ENCODE measurements at places on chromosomes 16 and 17.
A peak's percentile ranks its signal among the peaks of the same experiment; 100 is the strongest.

GRCh38 chr16:51150165-51150887 is 744 bp downstream of the SALL1 start:
- peaks cover 8% of the 10 kb centered on the region for H3K36me3 ChIP-seq
- no peaks in the 10 kb centered on the region for H3K4me1 ChIP-seq
- no peak overlapping the region for H3K4me3 ChIP-seq
- DNase-seq = no peak

DNA sequence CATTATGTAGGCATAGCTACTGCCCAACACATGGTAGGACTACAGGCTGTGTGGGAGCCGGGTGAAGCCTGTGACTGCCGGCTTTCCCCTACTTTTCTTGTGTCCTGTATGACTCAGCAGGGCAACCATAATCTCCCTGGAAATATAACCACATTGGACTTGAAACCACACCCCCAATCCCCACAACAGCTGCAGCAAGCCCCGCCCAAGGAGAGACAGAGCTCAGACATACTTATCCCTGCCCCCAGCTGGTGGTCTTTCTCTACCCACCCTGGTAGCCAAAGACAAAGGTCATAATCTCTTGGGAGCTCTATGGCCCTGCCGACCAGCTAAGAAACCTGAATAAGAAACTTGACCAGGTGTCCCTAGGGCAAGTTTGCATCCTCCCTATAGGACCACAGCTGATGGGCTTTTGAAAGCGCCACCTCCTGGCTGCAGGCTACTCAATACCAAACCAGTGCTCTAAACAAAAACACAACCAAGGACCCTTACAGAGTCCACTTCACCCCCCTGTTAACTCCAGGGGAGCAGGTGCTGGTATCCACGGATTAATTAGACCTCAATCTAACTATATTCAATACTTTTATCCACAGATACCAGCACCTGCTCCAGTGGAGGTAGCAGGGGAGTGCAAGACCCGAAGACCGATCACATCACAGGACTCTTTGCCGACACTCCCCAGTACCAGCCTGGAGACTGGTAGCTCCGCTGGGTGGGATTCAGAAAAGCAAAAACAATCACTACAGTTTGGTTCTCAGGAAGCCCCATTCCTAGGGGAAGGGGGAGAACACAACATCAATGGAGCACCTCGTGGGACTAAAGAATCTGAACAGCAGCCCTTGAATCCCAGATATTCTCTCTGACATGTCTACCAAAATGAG is 91.2 kb downstream of the IRX5 start:
- DNase-seq = no peak
- H3K4me3 ChIP-seq = no peak overlapping the region
- no peaks in the 10 kb centered on the region for H3K36me3 ChIP-seq
- H3K27me3 ChIP-seq = peaks cover 3% of the 10 kb centered on the region
- no peaks in the 10 kb centered on the region for H3K4me1 ChIP-seq

DNA sequence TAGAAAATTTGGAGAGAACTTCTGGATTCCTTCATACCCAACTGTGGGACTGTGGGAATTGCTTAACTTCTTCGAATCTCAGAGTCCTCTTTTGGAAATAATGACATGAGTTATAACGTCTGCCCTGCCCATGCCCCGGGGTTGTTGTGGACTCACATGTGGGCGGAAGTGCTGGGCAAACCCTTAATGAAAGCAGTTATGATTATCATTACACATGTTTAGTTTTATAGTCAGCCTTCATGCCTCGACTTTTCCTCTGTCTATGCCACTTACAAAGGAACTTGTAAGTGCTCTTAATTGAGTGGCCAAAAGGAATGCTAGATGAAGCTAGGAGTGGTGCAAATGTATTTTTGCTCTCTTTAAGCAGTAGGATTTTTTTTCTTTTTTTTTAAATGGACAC is 3.9 kb downstream of the KRT27 start:
- DNase-seq = no peak
- H3K4me3 ChIP-seq = no peak overlapping the region
- no peaks in the 10 kb centered on the region for H3K4me1 ChIP-seq
- peaks cover 50% of the 10 kb centered on the region for H3K27me3 ChIP-seq

DNA sequence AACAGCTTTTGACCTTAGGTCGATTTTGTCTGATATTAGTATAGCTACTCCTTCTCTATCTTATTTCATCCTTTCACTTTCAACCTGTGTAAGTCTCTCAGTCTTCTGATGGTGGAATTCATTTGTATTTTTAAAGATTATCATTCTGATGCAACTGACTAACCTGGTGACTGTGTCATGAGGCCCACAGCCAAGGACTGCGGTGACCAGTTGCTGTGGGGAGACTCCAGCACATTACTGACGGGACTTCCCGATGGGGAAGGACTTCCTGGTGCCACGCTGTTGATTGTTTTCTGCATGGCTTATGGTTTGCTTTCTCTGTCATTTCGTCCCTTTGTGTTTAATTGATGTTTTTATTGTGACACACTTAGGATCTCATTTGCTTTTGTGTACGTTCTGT is 34.2 kb downstream of the RMI2 start:
- H3K4me3 ChIP-seq = no peak overlapping the region
- H3K27me3 ChIP-seq = peaks cover 12% of the 10 kb centered on the region
- H3K36me3 ChIP-seq = peaks cover 6% of the 10 kb centered on the region
- DNase-seq = peak; percentile 26
- H3K27ac ChIP-seq = peak overlapping the region; percentile 23
- H3K4me1 ChIP-seq = peaks cover 18% of the 10 kb centered on the region

DNA sequence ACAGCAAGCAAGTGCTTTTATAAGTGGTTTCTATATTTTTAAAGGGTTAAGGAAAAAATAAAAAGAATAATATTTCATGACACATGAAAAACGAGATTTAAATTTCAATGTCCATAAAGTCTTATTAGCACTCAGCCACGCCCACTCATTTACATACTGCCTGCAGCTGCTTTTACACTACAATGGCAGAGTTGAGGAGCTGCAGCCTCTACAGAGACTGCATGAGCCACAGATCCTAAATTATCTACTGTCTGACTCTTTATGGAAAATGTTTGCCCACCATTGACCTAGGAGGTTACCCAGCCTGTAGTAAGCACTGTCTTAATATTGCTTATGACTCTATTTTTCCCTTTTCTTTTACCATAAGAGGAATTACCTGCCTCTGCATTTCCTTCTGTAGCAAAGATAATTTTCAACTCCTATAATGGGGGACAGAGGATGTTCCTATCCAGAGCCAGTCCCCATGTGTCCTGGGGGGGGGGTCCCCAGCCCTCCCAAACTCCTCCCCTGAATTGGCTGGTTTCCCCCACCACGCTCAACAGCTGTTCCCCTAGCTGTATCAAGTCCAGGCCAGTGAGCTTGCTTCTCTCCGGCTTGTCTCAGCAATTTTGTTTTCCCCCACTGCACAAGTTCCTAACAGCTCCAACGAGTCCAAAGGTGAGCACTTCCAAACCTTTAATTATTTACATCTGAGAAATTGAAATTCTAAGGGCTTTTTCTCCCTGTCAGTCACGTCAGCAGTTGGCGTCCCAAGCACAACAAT is 139.4 kb upstream of the ERCC4 start:
- H3K36me3 ChIP-seq = no peaks in the 10 kb centered on the region
- H3K4me1 ChIP-seq = no peaks in the 10 kb centered on the region
- H3K4me3 ChIP-seq = no peak overlapping the region

DNA sequence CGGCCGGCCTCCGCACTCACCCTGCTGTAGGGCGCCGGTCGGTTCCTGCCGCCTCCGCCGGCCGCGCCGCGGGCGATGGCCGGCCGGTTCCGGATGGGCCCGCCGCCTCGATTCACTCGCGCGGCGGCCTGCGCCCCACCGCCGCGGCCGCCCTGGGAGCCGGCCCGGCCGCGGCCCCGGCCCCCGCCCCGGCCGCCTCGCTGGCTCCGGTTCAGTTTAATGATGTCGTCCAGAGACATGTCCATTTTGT is 158 bp downstream of the ALYREF start:
- no peak for DNase-seq
- H3K36me3 ChIP-seq = peaks cover 29% of the 10 kb centered on the region
- peaks cover 13% of the 10 kb centered on the region for H3K4me1 ChIP-seq

- peaks cover 6% of the 10 kb centered on the region for H3K27me3 ChIP-seq
- no peak for DNase-seq
- H3K27ac ChIP-seq = peak overlapping the region; percentile 61
- no peak overlapping the region for H3K4me3 ChIP-seq
- peaks cover 35% of the 10 kb centered on the region for H3K4me1 ChIP-seq
- H3K36me3 ChIP-seq = no peaks in the 10 kb centered on the region
Measured at GRCh38 chr16:12613131-12613991, 190.3 kb downstream of the CPPED1 start.

DNA sequence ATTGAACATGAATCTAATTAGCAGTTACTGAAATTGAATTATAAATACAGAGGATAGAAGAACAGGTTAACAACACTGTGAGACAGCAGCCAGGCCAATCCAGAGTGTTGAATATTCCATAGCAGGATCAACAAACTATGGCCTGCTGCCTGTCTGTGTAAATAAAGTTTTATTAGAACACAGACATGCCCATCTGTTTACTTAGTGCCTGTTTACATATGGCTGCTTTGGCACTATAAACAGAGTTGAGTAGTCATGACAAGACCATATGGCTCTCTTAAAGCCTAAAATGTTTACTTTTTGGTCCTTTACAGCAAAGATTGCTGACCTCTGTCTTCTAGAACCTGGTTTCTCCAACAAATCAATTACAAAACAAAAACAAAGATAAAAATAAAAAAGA is 115.4 kb upstream of the CDC42EP4 start:
- H3K4me1 ChIP-seq = peaks cover 16% of the 10 kb centered on the region
- no peak overlapping the region for H3K27ac ChIP-seq
- peaks cover 3% of the 10 kb centered on the region for H3K27me3 ChIP-seq
- no peaks in the 10 kb centered on the region for H3K36me3 ChIP-seq

GRCh38 chr17:34312080-34312479 is 7.2 kb upstream of the CCL8 start:
- H3K4me3 ChIP-seq = no peak overlapping the region
- H3K27me3 ChIP-seq = peaks cover 40% of the 10 kb centered on the region
- no peak overlapping the region for H3K27ac ChIP-seq
- no peak for DNase-seq

GRCh38 chr17:77247048-77247541 is 106.3 kb downstream of the SEC14L1 start:
- peak overlapping the region; percentile 58 for H3K4me3 ChIP-seq
- H3K36me3 ChIP-seq = no peaks in the 10 kb centered on the region
- H3K4me1 ChIP-seq = peaks cover 24% of the 10 kb centered on the region

DNA sequence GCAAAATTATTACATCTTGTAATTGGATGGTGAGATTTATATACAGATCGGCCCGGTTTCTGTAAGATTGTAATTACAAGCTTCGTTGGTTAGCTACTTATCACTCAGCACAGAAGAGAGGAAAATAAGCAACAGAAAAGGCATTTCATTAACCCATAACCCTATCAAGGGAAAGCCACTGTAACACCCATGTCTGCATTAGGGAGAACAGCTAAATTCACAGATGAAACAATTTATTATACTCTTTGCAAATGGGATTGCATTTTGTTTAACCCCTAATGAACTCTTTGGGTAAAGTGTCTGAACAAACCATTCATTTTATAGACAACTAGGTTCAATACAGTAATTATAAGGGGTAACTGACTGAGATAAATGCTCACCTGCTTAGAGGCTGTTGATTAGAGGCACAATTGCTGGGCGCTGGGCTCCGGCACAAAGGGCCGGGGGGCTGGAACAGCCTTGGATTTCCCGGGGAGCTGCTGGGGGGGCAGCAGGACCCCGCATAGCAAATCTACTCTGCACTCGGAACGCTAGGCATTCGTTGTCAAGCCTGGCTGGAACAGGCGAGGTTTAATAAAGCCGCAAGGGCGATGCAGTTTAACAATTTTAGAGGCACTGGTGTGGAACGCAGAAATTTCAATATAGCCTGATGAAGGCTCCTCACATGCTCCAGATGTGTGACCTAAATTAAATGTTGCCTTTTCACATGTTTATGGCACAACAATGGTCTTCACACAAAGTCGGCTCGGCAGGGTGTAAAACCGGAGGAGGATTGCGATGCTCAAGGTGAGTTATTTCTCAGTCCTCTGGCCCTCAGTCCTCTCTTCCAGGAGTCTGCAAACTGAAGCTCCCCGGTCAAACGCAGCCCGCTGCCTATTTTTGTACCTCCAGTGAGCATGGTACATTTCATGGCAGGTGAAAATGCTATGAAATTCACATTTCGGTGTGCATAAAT is 134.0 kb upstream of the IRX6 start:
- H3K27me3 ChIP-seq = no peaks in the 10 kb centered on the region
- no peaks in the 10 kb centered on the region for H3K36me3 ChIP-seq
- H3K27ac ChIP-seq = no peak overlapping the region
- DNase-seq = no peak

DNA sequence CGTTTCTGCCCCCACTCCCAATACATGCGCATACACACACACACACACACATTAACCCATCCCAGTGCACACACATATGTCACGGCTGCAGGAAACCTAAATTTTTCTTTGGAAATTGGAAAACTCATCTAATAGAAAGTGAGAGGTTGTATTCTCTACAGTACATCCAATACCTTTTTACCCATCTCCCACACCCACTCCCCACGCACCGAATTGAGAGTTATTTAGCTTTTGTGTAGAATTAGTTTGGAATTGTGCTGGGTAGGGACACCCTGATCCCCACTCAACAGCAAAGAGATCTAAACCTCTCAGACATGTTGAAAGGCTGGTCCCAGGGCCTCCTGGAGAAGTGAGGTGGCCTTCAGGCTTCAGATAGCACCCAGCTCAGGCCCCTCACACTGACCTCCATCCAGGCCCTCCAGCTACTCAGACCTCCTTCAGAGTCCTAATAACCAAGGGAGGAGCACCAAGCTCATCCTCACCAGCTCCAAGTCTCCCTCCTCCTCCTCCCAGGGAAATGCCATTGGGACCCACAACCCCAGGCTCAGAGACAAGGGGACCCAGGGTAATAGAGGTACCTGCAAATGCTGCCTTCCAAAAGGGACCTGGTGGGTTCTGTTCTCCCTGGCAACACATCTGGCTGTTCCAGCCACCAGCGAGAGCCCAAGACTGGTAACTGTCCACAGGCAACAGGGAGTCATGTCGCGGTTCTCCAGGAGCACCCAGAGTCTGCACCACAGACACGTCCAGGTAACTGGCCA is 955 bp downstream of the HOXB13 start:
- H3K27ac ChIP-seq = no peak overlapping the region
- H3K4me1 ChIP-seq = peaks cover 16% of the 10 kb centered on the region
- H3K36me3 ChIP-seq = peaks cover under 1% of the 10 kb centered on the region
- no peak for DNase-seq

- DNase-seq = no peak
- H3K27me3 ChIP-seq = peaks cover 2% of the 10 kb centered on the region
- no peaks in the 10 kb centered on the region for H3K36me3 ChIP-seq
- H3K4me3 ChIP-seq = no peak overlapping the region
Measured at GRCh38 chr16:31430380-31431052, 2.4 kb upstream of the COX6A2 start.

GRCh38 chr16:49931916-49932315 is 76.0 kb upstream of the ZNF423 start:
- no peak for DNase-seq
- no peaks in the 10 kb centered on the region for H3K4me1 ChIP-seq
- no peak overlapping the region for H3K4me3 ChIP-seq
- no peaks in the 10 kb centered on the region for H3K36me3 ChIP-seq
- H3K27ac ChIP-seq = no peak overlapping the region

GRCh38 chr17:10875430-10875851 is 37.6 kb upstream of the PIRT start:
- no peak overlapping the region for H3K4me3 ChIP-seq
- no peaks in the 10 kb centered on the region for H3K4me1 ChIP-seq
- DNase-seq = no peak
- H3K27me3 ChIP-seq = no peaks in the 10 kb centered on the region

GRCh38 chr16:69293401-69293800 is 17.7 kb upstream of the VPS4A start:
- no peak for DNase-seq
- no peaks in the 10 kb centered on the region for H3K27me3 ChIP-seq
- H3K4me1 ChIP-seq = no peaks in the 10 kb centered on the region
- H3K4me3 ChIP-seq = no peak overlapping the region

- H3K27ac ChIP-seq = peak overlapping the region; percentile 88
- DNase-seq = no peak
- peaks cover 3% of the 10 kb centered on the region for H3K36me3 ChIP-seq
- peak overlapping the region; percentile 78 for H3K4me3 ChIP-seq
- H3K27me3 ChIP-seq = no peaks in the 10 kb centered on the region
Measured at GRCh38 chr16:56607109-56607618, 1.2 kb upstream of the MT2A start.

All from activated T-helper 1 cell treated with anti-CD3 and anti-CD28 coated beads, Interleukin-12 subunit alpha, Interleukin-12 subunit beta, Interleukin-2, Interleukin-4 antibody, amounts not matched to agents 30 ng/mL and 10 ng/mL and 1 ng/mL, durations not matched to agents 14 hours and 24 hours and 36 hours (primary cell).